ENCODE measurements at places on chromosomes 2 and 18.
A peak's percentile ranks its signal among the peaks of the same experiment; 100 is the strongest.

DNA sequence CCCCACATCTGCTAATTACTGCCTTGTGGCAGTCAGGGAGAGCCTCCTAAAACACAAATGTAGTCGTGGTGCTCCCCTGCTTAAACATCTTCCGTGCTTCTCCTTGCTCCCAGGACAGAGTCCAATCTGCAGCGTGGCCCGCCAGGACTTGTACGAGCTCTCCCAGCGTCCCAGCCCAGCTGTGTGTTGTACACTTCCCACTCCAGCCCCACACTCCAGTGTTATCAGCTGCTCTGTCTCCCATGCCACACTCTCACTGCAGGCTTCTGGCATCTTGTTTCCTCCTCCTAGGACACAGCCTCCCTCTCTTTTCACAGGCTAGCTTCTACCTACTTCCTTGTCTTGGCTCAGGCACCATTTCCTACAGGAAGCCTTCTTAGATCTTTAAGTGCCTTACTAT lies 199.4 kb downstream of the ALPK2 start:
- no peak for DNase-seq

DNA sequence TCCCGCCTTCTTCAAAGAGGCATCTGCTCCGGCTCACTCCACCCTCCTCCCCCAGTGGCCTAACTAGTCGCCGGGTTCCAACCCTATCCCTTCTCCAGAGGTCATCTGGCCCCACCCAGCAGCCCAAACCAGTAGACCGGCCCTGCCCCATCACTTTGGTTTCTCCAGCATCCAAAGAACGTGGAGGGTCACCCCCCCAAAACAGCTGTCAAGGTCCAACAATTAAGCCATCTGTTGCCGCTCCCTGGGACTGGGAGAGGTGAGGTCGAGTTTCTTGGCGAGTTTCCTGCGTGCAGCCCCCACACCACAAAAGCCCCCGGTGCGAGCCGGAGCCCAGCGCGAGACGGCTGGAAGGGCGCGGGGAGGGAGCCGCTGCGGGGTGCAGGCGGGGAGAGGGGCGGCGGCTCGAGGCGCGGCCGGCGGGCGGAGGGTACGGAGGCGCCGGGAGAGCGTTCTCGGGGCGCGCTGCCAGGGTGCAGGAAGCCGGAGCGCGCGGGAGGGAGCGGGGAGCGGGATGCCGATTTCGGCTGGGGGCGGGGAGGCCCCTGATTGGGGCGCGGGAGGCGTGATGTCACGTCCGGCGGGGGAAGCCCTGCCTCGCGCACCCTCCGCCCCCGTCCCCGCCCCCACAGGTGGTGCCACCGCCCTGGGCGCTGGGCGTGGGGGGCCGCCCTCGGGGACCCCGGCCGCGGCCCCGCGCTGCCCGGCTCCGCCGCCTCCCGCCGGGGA lies 571 bp upstream of the GPC1 start:
- peak; percentile 92 for DNase-seq

GRCh38 chr2:191869781-191870180 lies 22.9 kb upstream of the CAVIN2 start:
- no peak for DNase-seq

- DNase-seq: no peak
These were observed 1602.7 kb upstream of the SLC39A10 start for GRCh38 chr2:194054313-194054712.

DNA sequence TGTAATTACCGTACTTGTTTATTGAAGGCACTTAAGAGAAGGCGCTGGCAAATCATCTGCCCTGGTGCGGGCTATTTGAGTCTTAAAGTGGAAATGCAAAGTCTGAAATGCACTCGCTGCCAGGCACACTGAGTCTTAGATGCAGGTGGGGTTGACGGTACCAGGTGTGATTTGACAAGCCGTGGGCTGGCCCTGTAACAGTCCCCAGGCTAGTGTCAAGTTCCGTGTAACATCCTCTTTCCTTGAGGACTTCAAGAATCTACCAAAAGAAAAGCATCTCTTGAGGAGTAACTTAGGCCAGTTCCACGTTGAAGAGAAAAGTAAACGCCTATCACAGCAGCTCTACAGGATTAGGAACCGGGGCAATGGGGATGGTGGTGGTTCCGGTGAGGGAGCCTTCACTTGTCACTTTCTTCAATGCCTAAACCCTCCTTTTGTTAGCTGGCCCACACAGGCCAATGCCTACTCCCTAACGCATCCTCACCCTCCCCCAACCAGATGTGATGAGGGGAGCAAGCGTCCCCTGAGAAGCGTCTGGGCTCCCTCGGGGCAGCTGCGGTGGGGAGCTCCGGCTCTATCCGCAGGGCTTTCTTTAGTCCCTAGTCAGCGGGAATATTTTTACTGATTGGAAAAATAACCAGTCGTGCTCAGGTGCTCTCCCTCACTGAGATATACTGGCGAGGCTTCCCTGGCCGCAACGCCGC lies 1.5 kb upstream of the UGP2 start:
- DNase-seq: no peak

GRCh38 chr2:230930928-230931555 lies 6.0 kb upstream of the GPR55 start:
- no peak for DNase-seq

DNA sequence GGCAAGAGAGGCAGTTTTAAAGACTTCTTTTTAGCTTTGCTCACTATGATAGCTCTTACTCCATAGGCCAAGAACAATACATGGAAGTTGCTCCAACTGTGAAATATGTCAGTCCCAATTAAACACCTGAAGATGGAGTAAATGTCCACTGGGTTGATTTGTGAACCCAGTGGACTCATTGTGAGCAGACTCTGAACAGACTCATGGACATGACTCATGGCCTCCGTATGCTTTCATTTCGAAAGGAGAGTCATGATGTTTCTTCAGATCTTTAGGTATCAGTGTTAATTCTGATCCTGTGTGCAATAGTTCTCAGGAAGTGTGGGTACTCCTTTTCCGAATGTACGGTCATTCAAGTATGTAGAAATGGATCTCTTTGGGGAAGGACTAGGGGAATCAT lies 5.4 kb upstream of the CWC22 start:
- DNase-seq: peak; percentile 70

GRCh38 chr2:161651547-161651946 lies 27.3 kb downstream of the SLC4A10 start:
- no peak for DNase-seq

GRCh38 chr18:25164848-25165811 lies 186.8 kb downstream of the ZNF521 start:
- peak; percentile 66 for DNase-seq

DNA sequence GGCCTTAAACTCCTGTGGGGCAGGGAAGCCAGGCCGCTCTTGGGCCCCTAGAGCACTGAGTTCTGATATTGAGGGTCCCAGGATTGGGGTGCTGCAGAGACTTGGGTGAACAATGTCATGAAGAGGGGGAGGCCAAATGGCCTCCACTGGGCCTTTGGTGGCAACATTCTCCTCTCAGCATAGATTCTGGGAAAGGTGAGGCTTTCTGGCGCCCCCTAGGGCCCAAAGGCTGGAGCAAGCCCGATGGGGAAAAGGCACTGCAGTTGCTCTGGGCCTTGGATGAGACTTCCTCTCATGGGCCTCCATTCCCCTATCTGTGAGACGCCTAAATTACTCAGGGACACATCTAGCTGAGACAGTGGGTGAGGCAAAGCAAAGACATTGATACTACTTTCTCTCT lies 84.8 kb downstream of the ACAA2 start:
- no peak for DNase-seq

DNA sequence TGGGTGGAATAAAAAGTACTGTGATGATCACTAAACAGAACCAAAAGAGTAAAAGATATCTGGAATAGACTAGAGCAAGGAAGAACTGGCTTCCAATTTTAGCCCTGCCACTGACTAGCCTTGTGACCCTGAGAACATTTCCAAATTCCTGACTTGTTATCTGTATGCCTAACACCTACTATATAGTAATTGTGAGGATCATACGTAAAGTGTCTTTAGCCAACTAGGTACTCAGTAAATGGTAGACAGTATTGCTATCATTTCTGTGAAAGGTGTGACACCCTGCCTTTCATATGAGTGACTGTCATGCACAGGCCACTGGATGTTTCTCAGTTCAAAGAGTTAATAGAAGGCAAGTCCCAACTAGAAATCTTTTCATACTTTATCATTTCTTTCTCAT lies 29.8 kb downstream of the CYTIP start:
- no peak for DNase-seq

DNA sequence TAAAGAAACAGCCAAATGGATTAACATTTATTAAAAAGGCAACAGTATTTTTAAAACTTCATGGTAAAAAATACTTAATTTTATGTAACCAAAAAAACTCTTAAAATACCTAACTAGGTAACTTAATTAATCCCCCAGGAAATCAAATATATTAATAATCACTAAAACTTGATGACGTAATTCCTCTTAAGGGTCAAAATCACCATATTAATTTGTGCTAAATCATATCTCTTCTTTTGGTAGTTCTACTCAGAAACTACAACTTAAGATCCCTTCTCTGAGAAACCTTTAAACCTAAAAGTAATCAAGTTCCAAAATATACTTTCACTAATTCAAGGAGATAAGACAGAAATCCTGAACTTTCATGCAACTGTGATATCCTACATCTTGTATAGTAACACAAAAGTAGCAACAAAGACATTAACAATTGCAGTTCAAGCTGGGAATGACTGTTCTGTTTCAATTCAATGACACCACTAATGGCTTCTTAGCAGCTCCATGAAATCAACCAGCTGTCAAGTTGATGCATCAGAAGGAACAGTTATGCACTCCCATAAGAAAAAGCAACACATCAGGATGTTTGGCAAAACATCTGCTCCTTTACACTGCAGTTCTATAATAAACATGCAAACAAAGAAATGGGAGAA lies 4.0 kb downstream of the BAZ2B start:
- DNase-seq: peak; percentile 16

DNA sequence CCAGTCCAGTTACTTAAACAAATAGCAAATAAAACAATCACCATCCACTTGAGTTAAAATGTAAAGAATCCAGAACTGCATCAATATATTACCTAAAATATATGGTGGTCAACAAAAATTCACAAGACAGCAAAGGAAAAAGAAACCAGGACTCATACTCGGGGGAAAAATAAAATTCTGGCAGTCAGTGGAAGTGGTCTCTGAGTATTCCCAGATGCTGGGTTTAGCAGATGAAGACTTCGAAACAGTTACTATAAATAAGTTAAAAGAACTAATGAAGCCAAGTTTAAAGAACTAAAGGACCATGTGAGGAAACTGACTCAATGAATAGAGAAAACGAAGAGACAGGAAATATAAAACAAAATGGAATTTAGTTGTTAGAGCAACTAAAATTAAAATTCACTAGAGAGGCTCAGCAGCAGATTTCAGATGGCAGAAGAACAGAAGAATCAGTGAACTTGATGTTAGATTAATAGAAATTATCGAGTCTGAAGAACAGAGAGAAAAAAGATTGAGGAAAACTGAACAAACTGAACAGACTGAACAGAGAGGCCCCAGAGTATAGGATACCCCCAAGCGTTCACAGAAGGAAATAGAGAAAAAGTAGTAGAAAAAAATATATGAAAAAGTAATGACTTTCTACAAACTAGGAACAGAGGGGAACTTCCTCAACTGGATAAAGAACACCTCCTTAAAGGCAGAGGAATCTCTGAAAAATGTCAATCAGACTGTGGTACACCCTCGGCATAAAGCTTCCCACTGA lies 27.9 kb downstream of the MGAT4A start:
- no peak for DNase-seq

GRCh38 chr2:15346624-15347023 lies 214.5 kb downstream of the NBAS start:
- DNase-seq: no peak

DNA sequence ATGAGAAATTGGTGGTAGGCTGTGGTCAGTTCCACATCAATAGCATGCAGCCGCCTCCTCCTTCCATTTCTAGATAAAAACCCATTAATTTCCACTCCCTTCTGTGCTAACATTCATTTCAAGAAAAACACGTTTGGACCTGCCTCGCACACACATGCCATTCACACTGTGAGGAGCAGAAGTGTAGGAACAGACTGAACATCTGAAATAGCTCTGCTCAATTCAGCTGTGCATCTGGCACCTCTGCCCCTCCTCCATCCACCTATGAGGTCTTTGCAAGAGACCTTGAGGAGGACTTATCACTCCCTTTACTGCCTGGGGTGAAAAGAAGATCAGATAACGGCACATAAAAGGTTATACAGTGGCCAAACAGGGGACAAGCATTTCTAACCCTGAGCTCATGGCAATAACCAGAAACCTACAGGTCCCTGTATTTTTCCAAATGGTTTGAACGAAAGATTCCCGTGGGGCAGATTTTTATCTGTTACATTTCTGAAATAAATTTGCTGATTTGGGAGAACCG lies 30.8 kb upstream of the LRP2 start:
- DNase-seq: no peak

DNA sequence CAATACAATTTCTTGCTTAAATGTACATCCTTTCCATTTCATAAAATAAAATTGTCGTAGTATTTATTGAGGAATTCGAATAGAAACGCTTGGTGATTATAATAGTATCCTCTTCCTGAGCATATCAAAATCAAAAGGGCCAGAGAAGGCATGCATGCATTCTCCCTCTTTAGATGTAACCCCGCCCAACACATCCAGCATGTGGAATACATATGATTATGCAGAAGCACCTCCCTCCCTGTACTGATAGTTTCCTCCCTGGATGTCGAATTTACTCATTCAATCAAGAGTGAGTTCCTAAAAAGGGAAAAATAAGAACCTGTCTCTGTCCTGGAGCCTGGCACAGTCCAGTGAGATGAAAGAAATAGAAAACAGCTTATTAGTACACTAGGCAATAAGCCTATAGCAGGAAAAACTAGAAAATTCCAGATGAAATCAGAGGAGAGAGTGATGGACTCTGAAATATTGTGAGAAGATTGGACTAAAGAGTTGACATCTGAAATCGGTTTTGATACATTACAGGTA lies 262.9 kb downstream of the RDH14 start:
- DNase-seq: no peak

All from AG10803 (cell line).